C1 segment of cervical spinal cord (tissue), 14 donors: ENCODE measurements at places on chromosomes 5 and 9.

DNA sequence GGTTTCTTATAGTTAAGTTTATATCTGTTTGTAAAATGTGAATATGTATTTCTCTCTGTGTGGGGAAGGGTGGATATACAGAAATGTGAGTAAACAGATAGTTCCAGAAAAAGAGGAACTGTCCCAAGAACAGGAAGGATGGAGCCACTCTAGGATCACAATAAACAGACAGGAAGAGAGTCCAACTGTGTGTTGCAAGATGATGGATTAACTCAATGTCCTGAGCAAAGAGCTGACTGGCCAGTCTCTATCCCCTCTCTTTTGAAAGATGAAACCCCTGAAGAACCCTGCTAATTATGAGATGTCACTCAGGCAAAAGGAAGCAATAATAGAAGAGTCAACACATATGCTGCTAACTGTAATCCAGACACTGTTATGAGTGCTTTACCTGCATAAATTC is 202.7 kb downstream of the SEMA6A start:
- no peak for DNase-seq

- DNase-seq: no peak
Observed at GRCh38 chr5:178201927-178202235, 2.5 kb upstream of the HNRNPAB start.

- no peak for DNase-seq
Observed at GRCh38 chr5:157347301-157348048, 81.6 kb downstream of the CYFIP2 start.

- DNase-seq: no peak
Observed at GRCh38 chr5:147439254-147439653, 70.6 kb downstream of the DPYSL3 start.

DNA sequence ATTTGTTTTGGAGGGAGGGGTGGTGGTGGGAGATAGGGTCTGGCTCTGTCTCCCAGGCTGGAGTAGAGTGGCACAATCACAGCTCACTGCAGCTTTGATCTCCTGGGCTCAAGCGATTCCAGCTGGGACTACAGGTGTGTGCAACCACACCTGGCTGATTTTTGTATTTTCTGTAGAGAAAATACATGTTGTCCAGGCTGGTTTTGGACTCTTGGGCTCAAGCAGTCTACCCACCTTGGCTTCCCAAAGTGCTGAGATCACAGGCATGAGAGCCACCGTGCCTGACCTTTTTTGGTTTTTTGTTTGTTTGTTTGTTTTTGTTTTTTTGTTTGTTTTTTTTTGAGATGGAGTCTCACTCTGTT is 15.4 kb downstream of the STXBP1 start:
- DNase-seq: no peak

DNA sequence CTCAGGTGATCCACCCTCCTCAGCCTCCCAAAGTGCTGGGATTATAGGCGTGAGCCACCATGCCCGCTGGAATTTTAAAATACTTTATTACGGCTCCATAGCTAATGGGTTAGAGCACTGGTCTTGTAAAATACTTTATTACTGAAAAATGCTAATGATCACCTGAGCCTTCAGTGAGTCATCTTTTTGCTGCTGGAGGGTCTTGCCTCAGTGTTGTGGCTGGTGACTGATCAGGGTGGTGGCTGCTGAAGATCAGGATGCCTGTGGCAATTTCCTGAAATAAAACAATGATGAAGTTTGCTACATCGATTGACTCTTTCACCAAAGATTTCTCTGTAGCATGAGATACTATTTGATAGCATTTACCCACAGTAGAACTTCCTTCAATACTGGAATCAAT is 26.0 kb upstream of the GNE start:
- DNase-seq: no peak

DNA sequence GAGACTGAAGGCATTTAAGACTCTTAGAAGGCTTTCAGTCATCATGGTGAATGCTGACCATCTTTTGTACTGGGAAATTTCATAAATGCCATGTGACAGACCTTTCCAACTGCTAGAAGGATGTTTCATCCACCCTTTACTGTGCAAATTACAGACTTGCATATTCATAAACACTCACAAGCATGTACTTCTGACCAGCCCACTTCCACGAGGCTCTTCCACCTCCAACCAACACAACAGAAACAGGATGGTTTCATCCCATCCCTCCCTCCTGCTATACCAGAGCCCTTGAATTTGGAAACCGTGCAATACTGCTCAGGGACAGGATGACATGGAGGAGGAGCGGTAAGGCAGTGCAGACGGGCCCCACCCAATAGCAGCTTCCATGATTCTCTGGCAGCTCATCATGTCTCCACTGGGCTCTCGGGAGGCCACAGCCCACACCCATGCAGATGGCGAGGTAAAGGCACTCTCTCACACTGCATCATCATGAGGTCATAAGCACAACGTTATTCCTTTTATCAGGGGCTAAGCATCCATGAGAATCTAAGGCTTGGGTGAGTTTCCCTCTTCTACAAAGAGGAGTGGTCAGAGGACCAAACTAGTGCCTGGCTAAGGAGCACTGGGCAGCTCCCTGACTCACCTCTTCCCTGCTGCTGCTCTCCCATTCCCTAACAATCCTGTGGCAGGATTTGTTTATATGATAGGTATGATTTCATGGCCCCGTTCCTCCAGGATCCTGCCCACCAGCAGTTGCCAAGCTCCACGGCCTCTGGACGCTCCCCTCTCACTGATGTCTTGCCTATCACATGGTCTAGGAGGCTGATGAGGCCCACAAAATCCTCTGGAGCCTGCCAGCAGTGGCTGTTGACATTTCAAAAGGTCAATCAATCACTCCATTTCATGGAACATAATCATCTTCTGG is 94.4 kb upstream of the FSTL4 start:
- no peak for DNase-seq

- no peak for DNase-seq
Observed at GRCh38 chr5:73962801-73963425, 336.9 kb downstream of the ARHGEF28 start.

- no peak for DNase-seq
Observed at GRCh38 chr9:5478206-5478605, 27.9 kb downstream of the CD274 start.

GRCh38 chr9:134516464-134516863 is 125.1 kb upstream of the COL5A1 start:
- DNase-seq: no peak

DNA sequence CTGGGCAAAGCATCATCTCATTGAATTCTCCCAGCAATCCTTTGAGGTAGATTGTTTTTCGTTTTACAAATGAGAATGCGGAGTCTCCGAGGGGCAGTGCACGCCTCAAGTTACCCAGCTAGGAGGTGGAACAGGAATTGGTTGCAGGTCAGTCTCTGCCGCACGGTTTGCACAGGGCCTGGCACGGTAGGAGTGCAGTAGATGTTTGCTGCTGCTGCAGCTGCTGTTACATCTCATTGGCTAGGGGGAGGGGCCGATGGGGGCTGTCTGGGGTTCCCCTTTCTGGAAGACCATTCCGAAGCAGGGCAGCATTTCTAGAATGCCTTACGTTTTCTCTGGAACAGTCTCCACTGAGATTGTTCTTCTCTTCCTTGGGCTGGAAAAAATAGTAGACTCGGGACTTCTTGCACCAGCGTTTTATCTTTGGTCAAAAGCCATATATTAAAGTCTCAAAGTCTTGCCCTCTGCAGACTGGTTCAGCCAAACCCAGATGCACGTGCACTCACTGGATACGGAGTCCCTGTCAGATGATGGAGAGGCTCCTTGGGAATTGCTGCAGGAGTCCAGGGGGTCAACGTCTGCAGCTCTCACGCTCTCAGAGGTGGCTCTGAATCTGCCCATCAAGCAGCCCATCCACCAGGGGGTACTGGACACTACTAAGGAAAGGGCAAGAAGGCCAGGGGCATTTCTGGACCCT is 1.2 kb downstream of the USP20 start:
- no peak for DNase-seq

DNA sequence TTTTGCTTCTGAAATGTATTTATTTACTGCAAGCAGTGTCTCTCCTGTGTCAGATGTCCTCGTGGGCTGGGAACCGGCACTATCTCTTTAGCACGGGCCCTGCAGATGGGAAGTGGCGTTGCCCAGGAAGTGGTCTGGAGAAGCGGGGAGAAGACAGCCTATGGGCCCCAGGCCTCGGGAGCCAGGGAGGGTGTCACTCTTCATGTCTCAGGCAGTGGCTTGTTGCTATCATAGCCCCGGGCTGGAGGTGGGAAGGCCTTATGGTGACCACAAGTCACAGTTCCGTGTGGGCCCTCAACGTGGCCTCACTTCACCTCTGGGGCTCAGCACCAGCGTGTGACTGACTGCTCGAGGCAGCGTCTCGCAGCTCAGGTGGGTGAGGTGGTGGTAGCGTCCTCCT is 41.4 kb downstream of the SYK start:
- no peak for DNase-seq

- DNase-seq: no peak
Observed at GRCh38 chr9:99103901-99104458, 933 bp upstream of the TGFBR1 start.
